ENCODE measurements at places on chromosomes 16 and 17. TPM values are rescaled to one million over a fixed set of nuclear protein-coding genes. Genes with fewer than 3 reads are reported as not detected.

DNA sequence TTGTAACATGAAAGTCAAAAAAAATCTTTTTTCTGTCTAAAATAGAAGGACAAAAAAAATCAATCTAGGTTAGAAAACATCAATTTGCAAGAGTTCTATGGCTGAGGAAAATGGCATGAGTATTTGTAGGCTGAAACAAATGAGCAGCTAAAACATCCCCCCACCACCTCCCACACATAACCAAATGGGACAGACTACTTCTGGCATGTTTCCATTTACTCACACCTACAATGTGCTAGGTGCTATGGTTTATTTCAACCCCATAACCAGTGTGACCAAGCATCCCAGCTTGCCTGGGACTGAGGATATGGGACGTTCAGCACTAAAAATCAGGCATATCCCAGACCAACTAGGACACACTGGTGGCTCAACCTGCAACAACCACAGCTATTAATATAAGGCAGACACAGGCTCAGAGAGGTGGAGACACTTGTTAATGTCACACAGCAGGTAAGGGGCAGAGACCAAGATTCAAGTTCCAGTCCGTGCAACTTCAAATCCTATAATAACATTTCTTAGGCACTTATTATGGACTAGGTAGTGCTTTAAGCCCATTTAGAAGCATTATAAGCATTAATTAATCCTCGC, 96.0 kb downstream of the XYLT1 start:
- H3K36me3 ChIP-seq: no peaks in the 10 kb centered on the region
- no peaks in the 10 kb centered on the region for H3K27me3 ChIP-seq
- peaks cover 62% of the 10 kb centered on the region for H3K4me1 ChIP-seq

DNA sequence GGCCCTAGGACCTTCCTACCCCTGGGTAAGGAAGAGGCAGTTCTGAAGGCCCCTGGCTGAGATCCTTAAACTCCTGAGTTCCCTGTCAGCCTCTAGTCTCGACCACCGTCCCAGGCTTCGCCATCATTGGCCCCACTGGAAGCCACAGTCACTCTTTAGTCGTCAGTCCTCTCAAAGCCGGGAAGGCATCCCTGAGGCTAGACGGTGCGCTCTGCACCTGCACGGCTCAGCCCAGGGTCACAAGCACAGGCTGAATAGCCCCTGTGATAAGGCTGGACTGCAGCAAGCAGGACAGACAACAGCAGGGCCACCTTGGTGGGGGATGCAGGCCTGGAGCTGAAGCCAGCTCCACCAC, 3.3 kb upstream of the HEXIM1 start:
- DNase-seq: no peak
- peak overlapping the region; percentile 33 for H3K4me3 ChIP-seq
- no peaks in the 10 kb centered on the region for H3K27me3 ChIP-seq

GRCh38 chr16:66490774-66491715, 58.9 kb downstream of the TK2 start:
- no peak for DNase-seq
- H3K27me3 ChIP-seq: no peaks in the 10 kb centered on the region
- H3K4me3 ChIP-seq: no peak overlapping the region
- H3K36me3 ChIP-seq: no peaks in the 10 kb centered on the region
- H3K27ac ChIP-seq: no peak overlapping the region
- peaks cover 7% of the 10 kb centered on the region for H3K4me1 ChIP-seq

The SPNS2 gene
- 0.95 TPM for total RNA-seq

The MLYCD gene
- 3.7 TPM for total RNA-seq

All from activated CD8-positive, alpha-beta T cell treated with anti-CD3 and anti-CD28 coated beads for 36 hours (primary cell).